ENCODE measurements at places on chromosomes 11 and 22. TPM values are rescaled to one million over a fixed set of nuclear protein-coding genes. Genes with fewer than 3 reads are reported as not detected.

GSTT2B gene
- total RNA-seq = 0.50 TPM

PANX1 gene
- 10.5 TPM for total RNA-seq

C11orf98 gene
- total RNA-seq = 86.7 TPM

MADD gene
- total RNA-seq = 65.9 TPM

MMP27 gene
- total RNA-seq = not detected

FAM180B gene
- total RNA-seq = not detected

UCP3 gene
- total RNA-seq = 2.0 TPM

MAPK8IP2 gene
- 0.88 TPM for total RNA-seq

SCGB1D1 gene
- total RNA-seq = not detected

TBC1D22A gene
- 40.3 TPM for total RNA-seq

PGGHG gene
- total RNA-seq = 76.9 TPM

PHLDA2 gene
- total RNA-seq = 10.7 TPM

DKK3 gene
- 11.5 TPM for total RNA-seq

C11orf91 gene
- total RNA-seq = not detected

SMIM35 gene
- not detected for total RNA-seq

ISX gene
- not detected for total RNA-seq

C22orf31 gene
- total RNA-seq = not detected

GAL3ST1 gene
- total RNA-seq = not detected

OR5P2 gene
- total RNA-seq = 1.3 TPM

SULT4A1 gene
- 3.2 TPM for total RNA-seq

LZTR1 gene
- total RNA-seq = 23.4 TPM

OR11H1 gene
- total RNA-seq = not detected

OR52N4 gene
- not detected for total RNA-seq

CRYAB gene
- total RNA-seq = not detected

SMIM38 gene
- 0.26 TPM for total RNA-seq

Data from PC-9 (cell line).